Endothelial cell of coronary artery (primary cell): ENCODE measurements at places on chromosomes 2 and 18. TPM values are rescaled to one million over a fixed set of nuclear protein-coding genes. Genes with fewer than 3 reads are reported as not detected.

UGT1A4 gene
- not detected in 2 replicates for total RNA-seq

MARCO gene
- not detected in 2 replicates for total RNA-seq

CD302 gene
- total RNA-seq = 3.3 and 6.2 TPM in 2 replicates

C2orf80 gene
- not detected in 2 replicates for total RNA-seq

BCL11A gene
- total RNA-seq = 0.19 and 0.36 TPM in 2 replicates

NEUROD1 gene
- total RNA-seq = not detected in 2 replicates

CXCR2 gene
- not detected in 2 replicates for total RNA-seq

ST8SIA5 gene
- total RNA-seq = under 0.01 TPM in 1 of 2 replicates, not detected in the other

ITSN2 gene
- 34.9 and 40.7 TPM in 2 replicates for total RNA-seq

GRP gene
- not detected in 2 replicates for total RNA-seq

SDC1 gene
- 0.47 and 1.5 TPM in 2 replicates for total RNA-seq

MC5R gene
- total RNA-seq = not detected in 2 replicates

CD8B2 gene
- total RNA-seq = not detected in 2 replicates

ST6GAL2 gene
- 0.09 TPM in 1 of 2 replicates, not detected in the other for total RNA-seq

FBXO15 gene
- total RNA-seq = 0.09 and 0.38 TPM in 2 replicates

NHEJ1 gene
- 12.1 and 13.6 TPM in 2 replicates for total RNA-seq

ALK gene
- not detected in 2 replicates for total RNA-seq

PLEKHH2 gene
- total RNA-seq = 0.09 and 0.28 TPM in 2 replicates

EMILIN1 gene
- total RNA-seq = 0.90 and 11.1 TPM in 2 replicates

CIB4 gene
- not detected in 2 replicates for total RNA-seq

ASTL gene
- not detected in 2 replicates for total RNA-seq

CAPN14 gene
- total RNA-seq = under 0.01 and 0.09 TPM in 2 replicates

DSG1 gene
- total RNA-seq = not detected in 2 replicates

LYPD6 gene
- total RNA-seq = 0.47 and 1.8 TPM in 2 replicates

KRTCAP3 gene
- total RNA-seq = not detected in 2 replicates

KCNG3 gene
- total RNA-seq = under 0.01 TPM in 1 of 2 replicates, not detected in the other

TXNDC2 gene
- under 0.01 TPM in 1 of 2 replicates, not detected in the other for total RNA-seq

NLRC4 gene
- not detected in 2 replicates for total RNA-seq

RGPD6 gene
- 35.4 and 44.7 TPM in 2 replicates for total RNA-seq

CBLN2 gene
- total RNA-seq = 0.09 and 0.47 TPM in 2 replicates

GBX2 gene
- total RNA-seq = 3.3 and 4.5 TPM in 2 replicates

CYP26B1 gene
- total RNA-seq = 0.63 and 1.3 TPM in 2 replicates

RAD51AP2 gene
- total RNA-seq = not detected in 2 replicates

TFPI gene
- 240 and 294 TPM in 2 replicates for total RNA-seq

SRD5A2 gene
- not detected in 2 replicates for total RNA-seq

NCKAP5 gene
- total RNA-seq = 0.27 and 0.38 TPM in 2 replicates

ALLC gene
- not detected in 2 replicates for total RNA-seq

TEKT4 gene
- not detected in 2 replicates for total RNA-seq

TWIST2 gene
- total RNA-seq = 1.6 and 7.1 TPM in 2 replicates

AKAIN1 gene
- total RNA-seq = not detected in 2 replicates

AGFG1 gene
- 43.5 and 45.1 TPM in 2 replicates for total RNA-seq

TLK1 gene
- 10.8 and 14.9 TPM in 2 replicates for total RNA-seq

KCNG2 gene
- total RNA-seq = not detected in 2 replicates

TRIM43 gene
- total RNA-seq = not detected in 2 replicates

KANSL1L gene
- 9.7 and 13.6 TPM in 2 replicates for total RNA-seq

PRSS56 gene
- total RNA-seq = not detected in 2 replicates

SEPTIN2 gene
- 396 and 431 TPM in 2 replicates for total RNA-seq

CCL20 gene
- total RNA-seq = 0.81 and 2.1 TPM in 2 replicates

HOXD13 gene
- not detected in 2 replicates for total RNA-seq

TBR1 gene
- under 0.01 TPM in 2 replicates for total RNA-seq
